Esophagus squamous epithelium (tissue), 5 donors: ENCODE measurements at places on chromosomes 7 and 10. TPM values are rescaled to one million over a fixed set of nuclear protein-coding genes. Genes with fewer than 3 reads are reported as not detected.

DNA sequence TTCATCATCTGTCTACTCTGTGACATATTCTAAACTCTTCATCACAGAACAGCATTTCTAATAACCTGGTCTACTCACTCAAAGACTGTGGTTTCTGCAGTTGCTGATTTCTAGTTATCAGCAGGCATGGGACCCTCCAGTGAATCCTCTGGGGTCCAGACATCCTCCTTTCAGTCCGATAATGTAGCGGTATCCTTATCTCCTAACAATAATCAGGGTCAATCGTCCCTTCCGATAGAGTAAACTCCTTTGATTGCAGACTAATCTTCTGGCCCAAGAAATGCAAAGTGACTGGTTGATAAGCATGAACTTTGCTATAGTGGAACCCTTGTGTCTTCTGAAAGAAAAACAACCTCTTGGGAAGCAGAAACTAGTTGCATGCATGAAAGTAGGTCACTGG is 1209.8 kb upstream of the CELF2 start:
- H3K4me3 ChIP-seq, result no peak overlapping the region
- no peak overlapping the region for H3K27ac ChIP-seq
- no peak for DNase-seq

DNA sequence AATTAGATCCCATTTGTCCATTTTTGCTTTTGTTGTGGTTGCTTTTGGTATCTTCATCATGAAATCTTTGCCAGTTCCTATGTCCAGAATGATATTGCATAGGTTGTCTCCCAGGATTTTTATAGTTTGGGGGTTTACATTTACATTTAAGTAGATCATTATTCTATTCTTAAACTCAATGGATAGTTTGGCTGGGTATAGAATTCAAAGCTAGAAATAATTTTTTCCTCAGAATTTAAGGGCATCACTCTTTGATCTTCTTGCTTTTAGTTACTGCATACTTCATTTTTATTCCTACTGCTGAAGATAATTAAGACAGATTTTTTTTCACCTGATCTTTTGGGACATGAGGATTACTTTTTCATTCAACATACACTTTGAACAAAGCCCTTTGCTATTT is 29.8 kb downstream of the SFR1 start:
- no peaks in the 10 kb centered on the region for H3K27me3 ChIP-seq
- H3K4me3 ChIP-seq, result no peak overlapping the region
- no peaks in the 10 kb centered on the region for H3K4me1 ChIP-seq
- DNase-seq, result no peak

GRCh38 chr10:104642658-104643302 is 1.7 kb downstream of the SORCS3 start:
- H3K4me3 ChIP-seq, result peak overlapping the region; percentile 37
- peaks cover 31% of the 10 kb centered on the region for H3K27me3 ChIP-seq
- no peak overlapping the region for H3K27ac ChIP-seq
- peaks cover 12% of the 10 kb centered on the region for H3K4me1 ChIP-seq
- no peaks in the 10 kb centered on the region for H3K36me3 ChIP-seq
- DNase-seq, result no peak

DNA sequence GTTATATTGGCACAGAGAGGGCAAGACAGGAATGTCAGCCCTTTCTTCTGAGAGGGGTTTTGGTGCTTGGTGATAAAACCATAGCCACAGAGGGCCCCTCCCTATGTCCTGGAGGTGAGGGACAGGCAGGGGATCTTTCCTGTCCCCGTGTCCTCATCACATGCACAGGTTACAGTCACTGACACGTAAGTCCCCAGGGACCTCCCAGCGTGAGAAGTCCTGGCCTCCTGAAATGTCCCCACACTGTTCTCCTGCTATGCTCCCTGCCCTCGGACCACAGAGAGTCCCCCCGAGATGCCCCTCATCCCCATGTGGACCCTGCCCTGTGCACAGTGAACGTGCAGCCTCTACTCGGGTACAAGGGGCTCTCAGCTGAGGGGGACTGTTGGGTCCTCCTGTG is 260.4 kb downstream of the ZMYND11 start:
- H3K27me3 ChIP-seq, result no peaks in the 10 kb centered on the region
- H3K4me1 ChIP-seq, result peaks cover 21% of the 10 kb centered on the region
- no peaks in the 10 kb centered on the region for H3K36me3 ChIP-seq
- no peak for DNase-seq
- H3K4me3 ChIP-seq, result no peak overlapping the region

GRCh38 chr7:33900501-33900900 is 4.8 kb upstream of the BMPER start:
- peaks cover 22% of the 10 kb centered on the region for H3K4me1 ChIP-seq
- H3K4me3 ChIP-seq, result no peak overlapping the region
- H3K27me3 ChIP-seq, result peaks cover 2% of the 10 kb centered on the region
- H3K27ac ChIP-seq, result no peak overlapping the region
- no peaks in the 10 kb centered on the region for H3K36me3 ChIP-seq

- H3K4me3 ChIP-seq, result no peak overlapping the region
- no peak overlapping the region for H3K27ac ChIP-seq
- no peak for DNase-seq
- H3K27me3 ChIP-seq, result no peaks in the 10 kb centered on the region
- H3K36me3 ChIP-seq, result no peaks in the 10 kb centered on the region
Measured at GRCh38 chr10:62610649-62611229, 193.8 kb upstream of the ADO start.

- H3K4me1 ChIP-seq, result peaks cover 13% of the 10 kb centered on the region
- peak overlapping the region; percentile 3 for H3K4me3 ChIP-seq
- no peaks in the 10 kb centered on the region for H3K27me3 ChIP-seq
- peaks cover 16% of the 10 kb centered on the region for H3K36me3 ChIP-seq
- DNase-seq, result no peak
- peak overlapping the region; percentile 46 for H3K27ac ChIP-seq
Measured at GRCh38 chr10:93386631-93387369, 95.3 kb downstream of the MYOF start.

DNA sequence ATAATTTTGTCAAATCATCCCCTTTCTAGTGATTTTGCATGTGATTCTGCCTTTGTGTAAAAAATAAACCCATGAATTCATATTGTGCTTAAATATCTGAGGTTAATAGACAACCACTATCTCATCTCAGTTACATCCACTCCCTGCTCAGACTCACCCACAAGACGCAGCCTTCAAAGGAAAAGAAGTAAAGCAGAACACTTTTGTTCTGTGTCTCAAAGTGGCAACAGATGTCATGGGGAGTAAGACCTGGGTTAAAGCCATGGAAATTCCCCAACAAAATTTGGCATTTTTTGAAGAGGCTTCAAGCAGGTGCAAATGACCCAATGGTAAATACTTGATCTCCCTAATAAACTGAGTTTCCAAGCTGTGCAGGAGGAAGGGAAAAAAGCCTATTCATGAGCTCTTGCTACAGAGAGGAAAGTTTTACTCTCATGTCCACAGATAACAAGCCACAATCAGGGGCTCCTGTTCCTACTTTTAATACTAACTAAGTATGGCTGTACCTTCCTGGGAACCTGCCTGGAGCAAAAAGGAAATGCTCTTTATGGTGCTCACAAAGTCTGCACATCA is 4.7 kb downstream of the CYP3A7 start:
- peaks cover 5% of the 10 kb centered on the region for H3K4me1 ChIP-seq
- H3K36me3 ChIP-seq, result no peaks in the 10 kb centered on the region
- no peaks in the 10 kb centered on the region for H3K27me3 ChIP-seq
- peak overlapping the region; percentile 63 for H3K27ac ChIP-seq

The CYP2E1 gene
- 13.2 TPM for total RNA-seq

The TMEM178B gene
- 1.4 TPM for total RNA-seq
